Stimulated activated CD8-positive, alpha-beta memory T cell treated with anti-CD3 and anti-CD28 coated beads, Interleukin-2, amount 100 ng/mL, for 48 hours (primary cell): ENCODE measurements at places on chromosomes 5 and 9.

- DNase-seq: no peak
These were observed 88.9 kb upstream of the TRPM3 start for GRCh38 chr9:71210326-71210725.

- no peak for DNase-seq
These were observed 32.2 kb downstream of the STXBP1 start for GRCh38 chr9:127644146-127644827.

DNA sequence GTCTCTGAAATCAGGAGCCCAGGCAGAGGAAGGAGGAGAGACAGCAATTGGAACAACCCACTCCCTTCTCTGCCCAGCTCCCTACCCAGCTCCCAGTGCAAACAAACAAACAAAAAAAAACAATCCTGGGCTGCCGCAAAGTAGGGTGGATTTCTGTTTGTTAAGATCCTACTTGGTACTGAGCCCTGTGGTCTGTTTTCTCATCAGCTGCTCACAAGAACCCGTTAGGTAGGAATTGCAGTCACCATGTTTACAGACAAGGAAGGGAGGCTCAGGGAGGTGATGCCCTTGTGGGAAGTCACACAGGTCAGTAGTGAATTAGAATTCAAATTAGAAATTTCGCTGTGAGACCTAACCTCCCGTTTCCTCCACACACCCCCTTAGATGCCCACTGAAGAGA is 128.8 kb upstream of the RAD23B start:
- no peak for DNase-seq

DNA sequence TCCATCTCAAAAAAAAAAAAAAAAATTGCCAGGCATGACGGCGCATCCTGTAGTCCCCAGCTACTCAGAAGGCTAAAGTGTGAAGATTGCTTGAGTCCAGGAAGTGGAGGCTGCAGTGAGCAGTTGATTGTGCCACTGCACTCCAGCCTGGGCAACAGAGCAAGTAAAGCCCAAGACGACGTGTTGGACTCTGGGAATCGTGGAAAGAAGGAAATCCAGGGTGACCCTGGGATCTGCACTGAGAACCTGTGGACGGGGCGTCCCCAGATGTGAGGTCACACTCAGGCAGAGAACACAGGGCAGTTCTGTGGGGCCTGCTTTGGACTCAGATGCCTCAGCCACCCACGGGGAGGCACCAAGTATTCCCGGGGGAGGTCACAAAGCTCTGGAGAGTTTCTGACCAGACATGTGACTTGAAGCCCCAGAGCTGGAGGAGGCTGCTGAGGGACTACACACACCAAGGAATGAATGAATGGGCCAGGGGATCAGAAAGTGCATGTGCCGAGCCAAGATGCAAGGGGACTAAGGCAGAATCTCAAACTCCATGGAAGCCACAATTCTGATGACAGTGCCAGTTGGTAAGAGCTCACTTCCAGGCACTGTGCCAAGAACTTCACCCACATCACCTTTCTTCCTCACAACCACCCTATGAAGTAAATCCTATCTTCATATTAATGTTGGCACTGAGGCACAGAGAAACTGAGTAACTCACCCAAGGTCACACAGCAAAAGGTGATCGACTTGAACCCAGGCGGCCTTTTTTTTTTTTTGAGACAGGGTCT is 12.9 kb downstream of the DYNC2I2 start:
- no peak for DNase-seq

DNA sequence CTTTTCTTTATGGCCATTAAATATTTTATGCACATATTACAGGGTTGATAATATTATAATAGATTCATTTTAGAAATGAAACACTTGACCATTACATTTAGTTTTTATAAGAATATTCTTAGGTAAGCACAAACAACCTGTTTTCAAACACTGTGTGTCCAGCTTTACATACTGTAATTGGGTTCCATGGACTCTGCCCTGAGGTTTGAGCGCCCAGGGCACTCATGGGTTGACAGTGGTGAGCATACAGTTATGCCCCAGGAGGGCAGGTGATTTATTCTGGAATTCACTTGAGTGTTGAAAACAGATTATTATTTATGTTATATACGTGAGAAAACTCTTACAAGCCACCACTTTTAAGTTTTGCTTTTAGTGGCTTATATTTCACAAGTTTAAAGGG is 33.7 kb downstream of the TRIO start:
- no peak for DNase-seq

DNA sequence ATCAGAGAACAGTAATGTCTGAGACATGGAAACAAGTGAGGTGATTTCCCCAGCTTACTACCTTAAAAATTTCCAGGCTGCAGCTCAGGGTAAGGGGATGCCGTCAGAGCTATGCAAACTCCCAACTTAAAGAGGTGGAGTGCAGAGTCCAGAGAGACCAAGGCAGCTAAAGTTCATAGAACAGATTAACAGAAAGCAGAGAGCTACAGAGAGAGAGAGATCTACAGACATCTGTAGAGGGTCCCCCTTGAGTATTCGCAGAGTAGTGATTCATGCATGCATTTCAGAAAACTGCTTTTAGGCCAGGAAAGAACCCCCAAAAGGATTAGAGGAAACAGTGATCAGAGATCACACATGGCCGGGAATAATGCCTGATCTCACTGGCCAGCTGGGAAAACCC is 306.2 kb upstream of the PUM3 start:
- no peak for DNase-seq

- DNase-seq: no peak
These were observed 381.1 kb downstream of the MAN2A1 start for GRCh38 chr5:110070836-110071235.

GRCh38 chr5:178766936-178767912 is 36.8 kb upstream of the ZNF354A start:
- DNase-seq: no peak

DNA sequence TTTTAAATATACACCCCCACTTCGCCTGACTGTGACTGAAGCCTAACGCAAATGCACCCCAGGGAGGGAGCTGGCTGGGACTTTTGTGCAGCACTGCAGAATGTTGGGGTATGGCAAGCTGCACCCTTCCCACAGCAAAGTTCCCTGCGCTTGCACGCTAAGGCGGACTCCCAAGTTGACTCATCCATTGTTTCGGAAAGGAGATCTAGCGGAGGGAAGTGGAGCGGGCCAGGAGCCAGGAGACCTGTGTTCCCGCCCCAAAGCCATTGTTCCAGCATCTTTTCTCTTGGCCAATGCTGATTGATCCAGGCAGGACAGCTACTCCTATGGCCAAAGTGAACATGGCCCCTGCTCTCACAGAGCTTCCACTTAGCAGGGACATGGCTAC is 202.9 kb downstream of the AOPEP start:
- no peak for DNase-seq

- DNase-seq: no peak
These were observed 79.5 kb upstream of the IL12B start for GRCh38 chr5:159409801-159410200.

GRCh38 chr5:60836131-60836530 is 7.9 kb downstream of the ELOVL7 start:
- DNase-seq: no peak

DNA sequence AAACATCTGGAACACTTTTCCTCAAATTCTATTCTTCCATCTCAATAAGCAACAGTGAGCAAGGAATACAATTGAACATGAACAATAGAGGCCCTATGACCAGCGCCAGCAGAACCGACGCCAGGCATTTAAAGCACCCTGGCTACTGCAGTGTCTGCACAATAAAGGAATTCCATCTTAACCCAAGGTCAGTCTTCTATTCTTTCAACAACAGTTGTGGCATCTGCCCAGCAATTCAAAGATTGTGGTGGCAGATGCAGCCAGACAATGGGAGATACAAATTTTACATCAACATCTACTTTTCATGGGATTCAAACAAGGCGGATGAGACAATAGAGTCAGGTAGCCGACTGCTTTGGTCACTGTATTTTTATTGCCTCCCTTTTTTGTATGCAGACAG is 65.9 kb downstream of the ELL2 start:
- DNase-seq: no peak

DNA sequence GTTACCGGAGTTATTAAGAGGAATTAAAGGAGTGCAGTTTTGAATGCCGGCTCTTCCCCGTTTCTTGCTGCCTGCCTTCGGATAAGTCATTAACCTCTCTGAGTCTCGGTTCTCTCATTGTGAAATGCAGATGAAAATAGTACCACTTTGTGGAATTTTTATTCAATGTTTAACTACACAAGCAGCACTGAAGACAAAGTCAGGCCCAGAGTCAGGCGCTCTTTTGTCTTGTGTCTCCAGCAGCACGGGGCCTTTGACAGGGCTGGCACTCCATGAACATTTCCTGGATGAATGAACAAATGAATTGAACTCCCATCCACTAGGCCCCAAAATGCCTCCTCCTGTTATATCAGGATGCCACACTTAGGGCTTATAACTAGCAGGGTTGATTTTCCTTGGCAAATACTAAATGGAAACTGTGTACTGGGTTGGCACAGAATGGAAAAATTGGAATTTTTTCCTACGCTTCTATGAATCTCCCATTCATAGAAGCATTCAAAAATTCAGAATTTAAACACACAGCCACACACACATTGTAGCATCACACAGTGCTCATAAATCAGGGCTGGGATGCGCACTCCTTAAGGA is 332.8 kb downstream of the MLLT3 start:
- no peak for DNase-seq
